ENCODE measurements at places on chromosomes 5 and 9. TPM values are rescaled to one million over a fixed set of nuclear protein-coding genes. Genes with fewer than 3 reads are reported as not detected.

MXD3 gene
- total RNA-seq: 7.5 TPM

BTNL3 gene
- total RNA-seq: not detected

MLANA gene
- not detected for total RNA-seq

CD274 gene
- total RNA-seq: 6.3 TPM

ALDH7A1 gene
- 2.1 TPM for total RNA-seq

MVB12B gene
- 14.3 TPM for total RNA-seq

GABBR2 gene
- total RNA-seq: not detected

TLX3 gene
- not detected for total RNA-seq

RGMB gene
- 15.9 TPM for total RNA-seq

SOHLH1 gene
- total RNA-seq: not detected

BRD3 gene
- total RNA-seq: 29.0 TPM

IL5 gene
- total RNA-seq: not detected

LVRN gene
- total RNA-seq: not detected

UBE2R2 gene
- total RNA-seq: 22.7 TPM

PCDHGB2 gene
- total RNA-seq: 0.19 TPM

PCDHGA6 gene
- total RNA-seq: 0.11 TPM

MOB3B gene
- total RNA-seq: 0.25 TPM

PCDHGA10 gene
- not detected for total RNA-seq

DMRT2 gene
- not detected for total RNA-seq

SHB gene
- total RNA-seq: 1.1 TPM

PPP3R2 gene
- total RNA-seq: not detected

ANKRD31 gene
- 0.55 TPM for total RNA-seq

JAKMIP2 gene
- total RNA-seq: 0.74 TPM

IFNA21 gene
- not detected for total RNA-seq

HSPB3 gene
- not detected for total RNA-seq

CYLC2 gene
- total RNA-seq: not detected

AK8 gene
- total RNA-seq: not detected

WNK2 gene
- 0.19 TPM for total RNA-seq

ARSI gene
- total RNA-seq: 0.22 TPM

PCDHGA1 gene
- not detected for total RNA-seq

NXNL2 gene
- total RNA-seq: not detected
